ENCODE measurements at places on chromosomes 16 and 17.

DNA sequence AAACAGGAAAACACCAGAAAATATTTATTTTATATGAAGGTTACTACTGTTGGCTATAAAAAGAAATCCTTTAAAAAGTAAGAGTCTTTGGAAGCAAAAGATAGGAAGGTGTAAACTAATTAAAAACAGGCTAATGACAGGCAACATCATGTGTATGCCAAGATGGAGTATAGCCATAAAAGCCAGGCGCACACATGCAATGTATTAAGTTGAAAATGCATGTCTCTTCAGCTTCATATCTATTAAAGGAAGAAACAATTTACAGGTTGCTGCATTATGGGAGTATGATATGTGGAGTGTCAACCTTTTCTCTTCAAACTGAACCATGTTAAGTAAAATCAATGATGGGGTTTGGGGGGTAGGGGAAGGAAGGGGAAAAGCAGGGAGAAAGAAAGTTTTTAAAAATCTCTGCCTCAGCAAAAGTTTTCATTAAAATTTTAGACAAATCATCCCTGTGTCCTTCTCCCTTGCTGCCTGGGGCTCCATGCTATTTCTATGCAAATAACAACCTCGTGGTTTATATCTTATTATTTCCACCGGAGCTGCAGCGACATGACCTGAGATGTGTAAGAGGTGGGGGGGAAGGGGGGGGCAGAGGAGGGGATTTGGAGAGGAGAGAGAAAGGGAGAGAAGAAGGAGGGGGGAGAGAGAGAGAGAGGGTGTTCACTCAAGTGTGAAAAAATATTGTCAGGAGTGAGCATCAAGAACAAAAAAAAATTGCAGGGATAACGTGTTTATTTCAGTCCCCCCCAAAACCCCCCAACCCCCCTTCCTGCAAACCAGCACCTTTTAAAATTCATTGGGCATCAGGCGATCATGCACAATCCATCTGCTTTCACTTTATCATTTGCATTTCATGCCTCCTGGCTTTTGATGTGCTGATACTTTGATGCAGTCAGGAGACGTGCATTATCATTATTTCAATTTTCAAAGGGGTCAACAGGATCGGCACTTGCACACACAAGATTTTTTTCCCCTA lies 197.6 kb downstream of the AATF start:
- DNase-seq = no peak

DNA sequence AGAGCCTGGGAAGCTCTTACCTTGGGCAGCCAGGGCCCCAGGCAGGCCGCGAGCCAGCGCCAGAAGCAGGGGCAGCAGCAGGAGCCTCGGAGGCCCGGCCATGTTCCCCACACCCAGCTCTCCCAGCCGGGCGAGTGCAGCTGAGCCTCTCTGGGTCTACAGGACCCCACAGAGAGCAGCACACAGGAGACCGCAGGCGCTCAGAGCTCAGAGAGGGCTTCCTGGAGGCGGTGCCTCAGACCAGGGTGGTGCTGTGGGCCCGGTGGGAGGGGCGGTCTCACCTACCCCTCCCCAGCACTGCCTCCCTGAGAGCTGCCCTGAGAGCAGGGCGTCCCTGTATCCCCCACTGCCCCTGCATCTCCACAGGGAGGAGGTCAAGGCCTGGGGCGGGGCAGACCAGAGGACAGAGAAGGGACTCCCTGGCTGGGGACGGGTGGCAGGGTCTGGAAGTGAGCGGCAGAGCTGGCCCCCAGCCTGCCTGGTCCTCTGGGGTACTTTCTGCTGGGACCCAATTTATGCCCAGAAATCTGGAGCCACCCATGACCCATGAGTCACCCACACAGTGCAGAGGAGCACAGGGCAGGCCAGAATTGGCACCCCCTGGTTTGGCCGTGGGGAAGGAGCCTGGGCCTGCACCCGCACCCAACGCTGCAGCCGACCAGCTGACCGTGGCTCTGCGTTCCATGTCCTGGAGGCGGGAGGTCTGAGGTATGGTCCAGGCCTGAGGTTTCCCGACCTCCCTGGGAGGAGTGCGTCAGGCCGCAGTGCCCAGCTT lies at the start of gene CD7:
CD7 (minus strand) TSS at position 215 of the 775 bp plus-strand sequence; CDS start at position 102, 113 bp downstream.
- no peak for DNase-seq

GRCh38 chr16:87461466-87461991 lies 31.3 kb downstream of the ZCCHC14 start:
- DNase-seq = peak; percentile 78

DNA sequence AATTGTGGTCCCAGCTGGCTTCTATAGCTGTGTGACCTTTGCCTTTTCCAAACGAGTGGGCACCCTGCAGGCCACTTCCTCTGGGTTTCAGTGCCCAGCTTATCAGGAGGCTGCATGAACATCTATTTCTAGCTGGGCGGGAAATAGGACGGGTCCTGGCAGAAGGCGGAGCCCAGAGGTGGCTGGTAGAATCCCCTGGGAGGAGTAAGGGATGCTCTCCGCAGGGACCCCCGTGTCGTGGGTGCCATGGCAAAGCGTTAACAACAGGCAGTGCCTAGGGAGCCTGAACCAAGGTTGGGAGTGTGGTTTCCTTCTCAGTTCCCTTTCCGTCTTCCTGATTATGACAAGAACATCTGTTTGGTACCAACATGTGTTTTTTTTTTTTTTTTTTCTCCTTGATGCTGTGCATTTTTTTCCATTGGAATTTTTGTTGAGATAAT lies 58.2 kb downstream of the PLCG2 start:
- no peak for DNase-seq

DNA sequence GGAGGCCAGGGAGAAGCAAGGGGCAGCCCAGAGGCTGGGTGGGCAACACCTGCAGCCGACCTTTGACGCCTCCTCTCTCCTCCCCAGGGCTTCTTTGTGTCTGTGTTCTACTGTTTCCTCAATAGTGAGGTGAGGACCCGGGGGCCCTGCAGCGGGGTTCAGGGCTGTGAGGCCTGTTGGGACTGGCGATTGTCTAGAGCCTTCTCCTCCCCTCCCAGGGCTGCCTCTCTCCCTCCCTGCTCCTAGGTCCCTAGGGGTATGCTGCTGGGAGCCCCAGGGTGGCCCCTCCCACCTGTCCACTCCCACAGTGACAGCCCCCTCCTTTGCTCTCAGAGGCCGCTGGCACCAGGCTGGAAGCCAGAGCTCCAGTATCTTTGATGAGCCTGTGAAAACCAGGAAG lies 10.8 kb upstream of the SPPL2C start:
- no peak for DNase-seq

DNA sequence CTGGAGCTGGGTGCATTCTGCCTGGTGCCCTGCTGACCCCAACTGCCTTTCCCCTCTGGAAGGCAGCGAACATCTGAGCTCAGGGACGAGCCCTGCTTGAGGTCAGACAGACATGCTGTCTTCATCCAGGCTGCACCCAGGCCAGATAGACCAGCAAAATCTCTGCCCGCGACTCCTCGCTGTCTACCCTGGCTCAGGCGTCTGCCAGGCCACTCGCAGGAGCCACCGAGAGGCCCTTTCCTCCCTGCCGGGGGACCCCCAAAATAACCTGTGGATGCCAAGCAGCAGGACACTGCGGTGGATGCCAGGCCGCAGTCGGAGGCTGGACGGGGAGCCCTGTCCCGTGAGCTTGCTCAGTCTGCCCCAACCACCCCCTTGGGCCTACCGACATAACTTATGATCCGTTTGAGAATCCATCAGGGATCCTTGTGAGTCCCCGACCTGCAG lies 3.3 kb upstream of the SLC25A10 start:
- no peak for DNase-seq

DNA sequence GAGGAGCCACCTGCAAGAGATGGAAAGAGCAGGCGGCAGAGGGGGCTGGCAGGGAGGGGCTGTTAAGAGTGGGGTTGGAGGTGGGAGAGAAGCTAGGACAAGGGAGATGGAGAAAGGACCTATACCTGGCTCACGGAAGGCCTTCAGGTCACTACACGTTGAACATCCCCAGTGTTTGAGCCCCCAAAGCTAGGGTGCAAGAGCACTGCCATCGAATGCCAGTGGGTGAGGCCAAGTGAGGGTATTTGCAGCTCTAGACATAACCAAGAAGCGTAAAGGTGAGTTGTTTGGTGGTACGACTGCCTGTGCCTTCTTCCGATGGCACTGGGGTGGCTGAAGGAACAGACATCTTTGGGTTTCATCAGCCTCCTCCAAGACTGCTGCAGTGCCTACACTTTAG lies 17.0 kb upstream of the HERPUD1 start:
- DNase-seq = no peak

DNA sequence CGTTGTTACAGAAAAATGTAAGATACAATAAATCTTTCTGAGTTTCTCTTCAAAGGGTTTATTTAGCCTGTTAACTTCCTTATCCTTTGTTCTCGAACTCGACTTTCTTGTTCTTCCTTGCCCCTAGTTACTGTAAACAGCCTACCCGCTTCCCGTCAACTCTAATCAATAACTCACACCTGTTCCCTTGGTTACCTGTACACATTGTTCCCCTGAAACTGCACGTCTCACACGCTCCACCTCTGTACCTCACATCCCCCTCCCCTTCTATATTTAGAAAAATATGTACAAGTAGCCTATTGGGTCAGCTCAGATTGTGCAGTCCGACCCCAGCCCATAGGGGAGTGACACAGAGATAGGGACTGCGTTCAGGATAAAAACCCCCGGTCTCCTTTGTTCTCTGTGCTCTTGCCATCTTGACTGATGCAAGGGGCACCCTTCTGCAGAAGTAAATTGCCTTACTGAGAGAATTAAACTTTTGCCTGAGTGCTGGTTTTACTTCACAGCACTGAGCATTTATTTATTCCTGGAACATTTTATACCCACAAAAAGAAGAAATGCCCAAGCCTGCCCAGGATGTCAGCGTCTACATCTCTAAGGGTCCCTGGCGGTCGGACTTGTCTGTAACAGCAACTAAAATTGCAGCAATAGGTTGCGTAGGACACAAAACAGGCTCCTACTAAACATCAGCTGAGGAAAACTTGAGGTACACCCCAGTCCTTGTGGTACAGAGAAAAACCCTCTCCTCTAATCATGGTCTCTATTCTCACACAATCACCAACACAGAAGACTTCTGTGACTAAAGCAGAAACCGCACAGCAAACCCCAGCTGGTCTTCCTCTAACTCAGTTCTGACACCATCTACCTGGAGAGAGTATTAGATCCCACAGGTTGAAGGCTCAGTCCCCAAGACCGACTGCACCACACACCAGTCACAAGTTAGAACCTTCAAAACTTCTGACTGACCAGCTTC lies 11.3 kb downstream of the WDR45B start:
- no peak for DNase-seq

DNA sequence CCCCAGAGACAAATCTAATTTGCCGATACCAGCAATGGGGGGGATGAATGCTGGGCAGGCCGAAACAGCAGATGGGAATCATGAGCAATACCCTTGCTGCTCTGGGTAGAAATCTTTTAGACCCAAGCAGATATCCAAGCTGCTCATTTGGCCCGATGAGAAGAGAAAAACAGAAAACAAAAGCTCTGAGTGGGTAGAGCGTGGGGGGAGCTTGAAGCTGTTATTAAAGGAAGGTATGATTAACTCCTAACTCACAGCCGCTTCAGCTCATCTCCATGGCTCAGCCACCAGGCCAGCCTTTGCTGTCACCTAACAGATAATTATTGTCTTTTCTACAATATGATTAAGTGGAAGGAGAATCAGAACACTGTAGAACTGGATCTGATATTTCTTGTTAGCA lies 58.3 kb downstream of the VPS35L start:
- DNase-seq = no peak

GRCh38 chr16:21001262-21001661 lies 100.7 kb downstream of the LYRM1 start:
- no peak for DNase-seq

- no peak for DNase-seq
These were observed 388.2 kb upstream of the MAF start for GRCh38 chr16:79988721-79989220.

- no peak for DNase-seq
These were observed 176.6 kb upstream of the SDK2 start for GRCh38 chr17:73820686-73821448.

DNA sequence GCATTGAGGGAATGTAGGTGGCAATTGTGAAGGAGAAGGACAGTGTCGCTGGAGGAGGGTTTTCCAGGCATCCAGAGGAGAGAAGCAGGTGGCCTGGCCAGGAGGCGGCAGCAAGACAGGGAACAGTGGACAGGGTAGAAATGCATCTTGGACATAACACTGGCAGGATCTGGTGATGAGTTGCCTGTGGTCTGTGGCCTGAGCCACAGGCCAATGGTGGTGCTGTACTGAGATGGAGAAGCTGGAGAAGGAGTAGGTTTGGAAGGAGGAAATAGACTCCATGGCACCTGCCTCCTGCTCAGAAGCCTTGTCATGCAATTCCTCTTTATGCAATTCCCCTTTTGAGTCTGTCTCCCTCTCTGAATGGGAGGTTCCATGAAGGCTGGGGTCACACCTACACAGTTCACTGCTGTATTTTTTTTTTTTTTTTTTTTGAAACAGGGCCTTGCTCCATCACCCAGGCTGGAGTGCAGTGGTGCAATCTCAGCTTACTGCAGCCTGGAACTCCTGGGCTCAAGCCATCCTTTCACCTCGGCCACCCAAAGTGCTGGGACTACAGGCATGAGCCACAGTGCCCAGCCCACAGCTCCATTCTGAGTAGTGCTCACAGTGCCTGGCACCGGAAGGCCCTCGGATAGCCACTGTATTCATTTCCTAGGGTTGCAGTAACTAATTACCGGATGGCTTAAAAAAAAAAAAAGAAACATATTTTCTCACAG lies 13.5 kb upstream of the CACNG4 start:
- DNase-seq = peak; percentile 83

- DNase-seq = no peak
These were observed 224.5 kb downstream of the ZNF423 start for GRCh38 chr16:49631187-49632041.

DNA sequence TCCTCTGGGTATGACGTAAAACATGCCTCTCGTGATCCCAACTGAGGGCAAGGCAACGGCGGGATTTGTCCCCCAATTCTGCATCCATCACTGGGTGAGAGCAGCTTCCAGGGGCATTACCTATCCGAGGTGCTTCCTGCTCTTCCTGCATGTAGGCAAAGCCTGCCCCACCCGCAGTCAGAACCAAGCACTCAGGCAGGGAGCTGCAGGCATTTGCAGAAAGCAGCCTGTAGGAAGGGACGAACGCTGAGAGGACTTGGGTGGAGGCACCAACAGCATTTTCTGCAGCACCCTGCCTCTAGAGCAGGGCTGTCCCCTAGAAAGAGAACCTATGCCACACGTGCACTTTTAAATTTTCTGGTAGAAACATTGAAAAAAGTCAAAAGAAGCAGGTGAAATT lies 5.5 kb downstream of the BCO1 start:
- DNase-seq = no peak

- no peak for DNase-seq
These were observed 23.1 kb upstream of the CMIP start for GRCh38 chr16:81421536-81421935.

DNA sequence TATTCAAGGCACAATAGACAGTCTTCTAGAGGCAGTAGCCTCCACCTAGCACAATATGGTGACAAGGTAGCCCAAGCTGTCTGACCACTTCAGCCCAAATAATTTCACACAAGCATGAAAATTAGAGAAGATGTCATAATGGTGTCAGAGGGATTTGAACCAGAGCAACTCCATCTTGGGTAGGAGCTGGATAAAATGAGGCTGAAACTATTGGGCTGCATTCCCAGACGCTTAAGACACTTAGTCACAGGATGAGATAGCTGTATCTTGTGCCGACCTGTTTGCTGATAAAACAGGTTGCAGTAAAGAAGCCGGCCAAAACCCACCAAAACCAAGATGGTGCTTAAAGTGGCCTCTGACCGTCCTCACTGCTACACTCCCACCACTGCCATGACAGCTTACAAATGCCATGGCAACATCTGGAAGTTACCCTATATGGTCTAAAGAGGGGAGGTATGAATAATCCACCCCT lies 192.6 kb downstream of the CPPED1 start:
- no peak for DNase-seq

GRCh38 chr16:89564476-89565255 lies 4.2 kb downstream of the RPL13 start:
- DNase-seq = no peak
